ENCODE measurements at places on chromosomes 5 and 9.

GRCh38 chr9:78005231-78006002 is 26.2 kb downstream of the GNAQ start:
- H3K4me1 ChIP-seq, result peaks cover 3% of the 10 kb centered on the region
- H3K27ac ChIP-seq, result no peak overlapping the region
- no peak for DNase-seq

DNA sequence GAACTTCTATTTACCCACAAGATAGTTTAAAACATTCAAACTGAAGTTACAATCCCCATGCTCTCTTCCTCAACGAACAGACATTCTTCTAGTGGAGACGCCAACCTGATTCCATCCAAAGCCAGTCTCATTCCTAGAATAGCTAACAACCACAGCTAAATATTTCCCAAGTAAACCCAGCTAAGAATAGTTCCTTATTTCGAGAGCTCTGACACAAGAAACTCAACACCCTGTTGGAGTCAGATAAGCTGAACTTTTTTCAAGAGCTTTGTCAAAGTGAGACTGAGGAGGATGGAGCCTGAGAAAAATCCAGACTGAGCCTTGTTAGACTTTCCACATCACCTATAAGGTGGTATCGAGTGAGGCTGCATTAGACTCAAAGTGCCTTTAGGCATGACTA is 56.7 kb upstream of the RPS23 start:
- no peaks in the 10 kb centered on the region for H3K4me1 ChIP-seq
- no peaks in the 10 kb centered on the region for H3K27me3 ChIP-seq
- no peak overlapping the region for H3K4me3 ChIP-seq
- no peak for DNase-seq

DNA sequence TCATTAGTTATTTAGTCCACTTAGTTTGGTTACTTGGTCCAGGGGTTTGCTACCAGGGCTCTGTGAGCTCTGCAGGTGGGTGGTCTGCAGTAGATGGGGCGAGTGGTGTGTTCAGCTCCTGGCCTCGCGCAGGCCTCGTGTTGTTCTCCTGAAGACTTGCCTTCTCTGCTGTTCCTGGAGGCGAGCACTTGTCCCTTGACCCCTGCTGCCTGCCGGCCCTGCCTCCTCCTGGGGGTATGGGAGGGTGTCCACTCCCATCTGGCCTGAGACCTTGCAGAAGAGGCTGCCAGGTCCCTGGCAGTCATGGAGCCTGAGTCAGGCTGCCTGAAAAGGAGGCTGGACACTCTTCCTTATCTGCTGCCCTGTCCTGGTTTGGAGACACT is 137.0 kb downstream of the CACNA1B start:
- no peak overlapping the region for H3K27ac ChIP-seq
- H3K4me3 ChIP-seq, result no peak overlapping the region
- DNase-seq, result no peak
- H3K27me3 ChIP-seq, result no peaks in the 10 kb centered on the region
- no peaks in the 10 kb centered on the region for H3K4me1 ChIP-seq

- no peaks in the 10 kb centered on the region for H3K27me3 ChIP-seq
- no peaks in the 10 kb centered on the region for H3K36me3 ChIP-seq
- H3K27ac ChIP-seq, result no peak overlapping the region
- no peaks in the 10 kb centered on the region for H3K4me1 ChIP-seq
Measured at GRCh38 chr5:129652349-129653056, 95.4 kb upstream of the MINAR2 start.

- no peak overlapping the region for H3K27ac ChIP-seq
- no peaks in the 10 kb centered on the region for H3K4me1 ChIP-seq
- DNase-seq, result no peak
- H3K27me3 ChIP-seq, result peaks cover 4% of the 10 kb centered on the region
Measured at GRCh38 chr5:1637639-1638481, 114.1 kb upstream of the LPCAT1 start.

GRCh38 chr9:128372188-128372641 is 1.0 kb downstream of the URM1 start:
- H3K4me1 ChIP-seq, result peaks cover 15% of the 10 kb centered on the region
- H3K27me3 ChIP-seq, result no peaks in the 10 kb centered on the region
- peak overlapping the region; percentile 86 for H3K27ac ChIP-seq
- peak; percentile 35 for DNase-seq

GRCh38 chr5:137630972-137631370 is 104.9 kb downstream of the KLHL3 start:
- H3K4me3 ChIP-seq, result no peak overlapping the region
- H3K36me3 ChIP-seq, result no peaks in the 10 kb centered on the region
- H3K27ac ChIP-seq, result no peak overlapping the region
- H3K4me1 ChIP-seq, result no peaks in the 10 kb centered on the region

- no peak overlapping the region for H3K4me3 ChIP-seq
- H3K36me3 ChIP-seq, result no peaks in the 10 kb centered on the region
- no peak for DNase-seq
- no peak overlapping the region for H3K27ac ChIP-seq
- no peaks in the 10 kb centered on the region for H3K4me1 ChIP-seq
Measured at GRCh38 chr9:84207491-84207951, 133.0 kb downstream of the SLC28A3 start.

- no peak overlapping the region for H3K4me3 ChIP-seq
- no peaks in the 10 kb centered on the region for H3K4me1 ChIP-seq
- no peaks in the 10 kb centered on the region for H3K27me3 ChIP-seq
- no peaks in the 10 kb centered on the region for H3K36me3 ChIP-seq
- no peak for DNase-seq
Measured at GRCh38 chr5:105735704-105736103, 1935.0 kb downstream of the EFNA5 start.

GRCh38 chr5:73380041-73380440 is 68.5 kb downstream of the FOXD1 start:
- no peak overlapping the region for H3K4me3 ChIP-seq
- H3K27ac ChIP-seq, result no peak overlapping the region
- peaks cover 48% of the 10 kb centered on the region for H3K27me3 ChIP-seq

- H3K36me3 ChIP-seq, result no peaks in the 10 kb centered on the region
- H3K27ac ChIP-seq, result no peak overlapping the region
- no peak overlapping the region for H3K4me3 ChIP-seq
- H3K4me1 ChIP-seq, result no peaks in the 10 kb centered on the region
- DNase-seq, result no peak
Measured at GRCh38 chr9:112361601-112362000, 18.3 kb upstream of the HSDL2 start.

- no peak overlapping the region for H3K4me3 ChIP-seq
- H3K36me3 ChIP-seq, result no peaks in the 10 kb centered on the region
- H3K27me3 ChIP-seq, result no peaks in the 10 kb centered on the region
- no peak for DNase-seq
- no peak overlapping the region for H3K27ac ChIP-seq
Measured at GRCh38 chr5:19519448-19519847, 468.6 kb downstream of the CDH18 start.

DNA sequence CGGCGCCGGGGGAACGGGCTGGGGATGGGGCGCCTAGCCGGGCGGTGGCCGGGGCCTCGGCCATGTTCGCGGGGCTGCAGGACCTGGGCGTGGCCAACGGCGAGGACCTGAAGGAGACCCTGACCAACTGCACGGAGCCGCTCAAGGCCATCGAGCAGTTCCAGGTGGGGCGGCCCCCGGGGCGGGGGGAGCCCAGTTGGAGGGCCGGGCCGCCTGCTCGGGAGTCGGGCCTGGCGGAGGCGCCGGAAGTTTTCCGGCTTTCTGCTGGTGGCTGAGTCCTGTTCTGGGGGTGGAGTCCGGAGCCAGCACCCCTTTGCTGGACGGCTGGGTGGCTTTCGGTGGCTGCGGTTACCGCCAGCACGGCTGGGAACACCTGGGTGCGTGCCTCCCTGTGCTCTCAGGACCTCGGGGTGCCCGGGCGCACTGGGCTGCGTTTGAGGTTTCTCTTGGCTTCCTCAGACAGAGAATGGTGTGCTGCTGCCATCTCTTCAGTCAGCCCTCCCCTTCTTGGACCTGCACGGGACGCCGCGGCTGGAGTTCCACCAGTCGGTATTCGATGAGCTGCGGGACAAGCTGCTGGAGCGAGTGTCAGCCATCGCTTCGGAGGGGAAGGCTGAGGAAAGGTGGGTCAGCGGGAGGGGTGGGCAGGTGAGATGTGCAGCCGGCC is 454 bp downstream of the NELFB start:
- H3K27ac ChIP-seq, result peak overlapping the region; percentile 69
- peak; percentile 65 for DNase-seq
- peak overlapping the region; percentile 92 for H3K4me3 ChIP-seq
- peaks cover 11% of the 10 kb centered on the region for H3K4me1 ChIP-seq
- no peaks in the 10 kb centered on the region for H3K27me3 ChIP-seq
- H3K36me3 ChIP-seq, result no peaks in the 10 kb centered on the region

DNA sequence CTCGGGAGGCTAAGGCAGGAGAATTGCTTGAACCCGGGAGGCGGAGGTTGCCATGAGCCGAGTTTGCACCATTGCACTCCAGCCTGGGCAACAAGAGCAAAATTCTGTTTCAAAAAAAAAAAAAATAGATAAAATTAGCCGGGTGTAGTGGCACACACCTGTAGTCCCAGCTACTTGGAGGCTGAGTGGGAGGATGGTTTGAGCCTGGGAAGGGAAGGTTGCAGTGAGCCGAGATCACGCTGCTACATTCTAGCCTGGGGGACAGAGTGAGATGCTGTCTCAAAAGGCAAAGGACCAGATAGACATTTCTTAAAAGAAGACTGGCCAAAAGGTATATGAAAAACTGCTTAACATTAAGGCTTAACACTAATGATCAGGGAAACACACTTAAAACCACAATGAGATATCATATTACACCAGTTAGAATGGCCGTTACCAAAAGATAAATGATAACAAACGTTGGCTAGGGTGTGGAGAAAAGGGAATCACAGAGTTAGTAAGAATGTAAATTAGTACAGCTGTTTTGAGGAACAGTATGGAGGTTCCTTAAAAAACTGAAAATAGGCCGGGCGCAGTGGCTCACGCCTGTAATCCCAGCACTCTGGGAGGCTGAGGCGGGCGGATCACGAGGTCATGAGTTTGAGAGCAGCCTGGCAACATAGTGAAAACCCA is 10.1 kb upstream of the MARVELD2 start:
- H3K27me3 ChIP-seq, result no peaks in the 10 kb centered on the region
- H3K4me3 ChIP-seq, result no peak overlapping the region
- H3K27ac ChIP-seq, result no peak overlapping the region
- H3K4me1 ChIP-seq, result no peaks in the 10 kb centered on the region
- H3K36me3 ChIP-seq, result no peaks in the 10 kb centered on the region
- DNase-seq, result no peak

- no peaks in the 10 kb centered on the region for H3K27me3 ChIP-seq
- no peak overlapping the region for H3K4me3 ChIP-seq
- DNase-seq, result no peak
- no peak overlapping the region for H3K27ac ChIP-seq
- no peaks in the 10 kb centered on the region for H3K36me3 ChIP-seq
- no peaks in the 10 kb centered on the region for H3K4me1 ChIP-seq
Measured at GRCh38 chr9:14159440-14160216, 154.3 kb downstream of the NFIB start.

DNA sequence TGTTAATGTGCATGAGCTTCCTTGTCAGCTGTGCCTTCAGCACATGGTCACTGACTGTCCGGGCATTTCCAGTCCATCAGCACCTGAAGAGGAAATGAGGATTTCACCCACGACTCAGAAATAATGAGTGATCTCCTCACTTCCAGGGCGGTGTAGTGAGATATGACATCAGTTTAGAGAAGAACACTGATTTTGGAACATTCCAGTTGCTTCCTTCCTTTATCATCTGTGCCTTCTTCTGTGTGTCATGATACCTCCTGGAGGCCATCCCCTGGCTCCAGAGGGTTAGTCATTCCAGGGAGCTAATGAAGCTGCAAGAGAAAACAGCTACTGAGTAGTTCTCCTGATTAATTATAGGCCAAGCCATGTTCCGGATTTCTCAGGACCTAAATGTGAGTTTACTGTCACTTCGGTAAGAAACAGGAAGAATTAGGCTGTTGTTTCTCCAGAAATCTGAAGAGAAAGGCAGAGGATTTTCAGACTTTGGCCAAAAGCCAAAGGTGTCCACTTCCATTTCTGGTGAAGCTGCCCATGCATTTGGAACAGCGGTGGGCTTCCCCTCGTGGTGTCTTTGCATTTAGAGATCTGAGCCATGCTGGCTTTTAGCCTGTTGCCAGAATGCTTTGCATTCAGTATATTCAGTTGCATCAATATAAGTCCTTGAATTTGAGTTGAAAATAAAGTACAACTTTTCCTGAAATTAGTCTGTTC is 161.3 kb upstream of the OTULINL start:
- H3K4me3 ChIP-seq, result no peak overlapping the region
- H3K4me1 ChIP-seq, result no peaks in the 10 kb centered on the region
- no peaks in the 10 kb centered on the region for H3K27me3 ChIP-seq
- H3K27ac ChIP-seq, result no peak overlapping the region
- DNase-seq, result no peak

- no peaks in the 10 kb centered on the region for H3K27me3 ChIP-seq
- no peaks in the 10 kb centered on the region for H3K36me3 ChIP-seq
- DNase-seq, result no peak
- H3K27ac ChIP-seq, result no peak overlapping the region
- no peak overlapping the region for H3K4me3 ChIP-seq
- no peaks in the 10 kb centered on the region for H3K4me1 ChIP-seq
Measured at GRCh38 chr5:2579126-2579525, 172.4 kb downstream of the IRX2 start.

DNA sequence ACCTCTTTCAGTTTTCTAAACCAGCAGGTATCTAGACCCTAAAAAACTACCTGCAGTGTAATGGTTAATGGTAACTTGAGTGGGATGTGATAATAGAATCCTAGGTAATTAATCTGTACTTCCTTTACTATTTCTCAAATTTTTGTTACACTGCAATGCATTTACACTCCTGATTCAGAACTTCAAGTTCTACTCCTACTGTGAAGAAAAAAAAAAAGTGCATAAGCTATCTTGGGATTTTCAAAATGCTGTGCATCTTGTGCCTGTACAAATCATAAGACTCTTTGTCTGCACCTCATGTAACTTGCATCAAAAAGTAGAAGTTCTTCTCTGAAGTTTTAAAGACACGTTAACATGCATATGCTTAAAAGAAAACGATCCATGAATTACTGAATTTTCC is 554.1 kb downstream of the CETN3 start:
- H3K36me3 ChIP-seq, result no peaks in the 10 kb centered on the region
- no peak overlapping the region for H3K27ac ChIP-seq
- no peaks in the 10 kb centered on the region for H3K27me3 ChIP-seq
- DNase-seq, result no peak
- no peak overlapping the region for H3K4me3 ChIP-seq

DNA sequence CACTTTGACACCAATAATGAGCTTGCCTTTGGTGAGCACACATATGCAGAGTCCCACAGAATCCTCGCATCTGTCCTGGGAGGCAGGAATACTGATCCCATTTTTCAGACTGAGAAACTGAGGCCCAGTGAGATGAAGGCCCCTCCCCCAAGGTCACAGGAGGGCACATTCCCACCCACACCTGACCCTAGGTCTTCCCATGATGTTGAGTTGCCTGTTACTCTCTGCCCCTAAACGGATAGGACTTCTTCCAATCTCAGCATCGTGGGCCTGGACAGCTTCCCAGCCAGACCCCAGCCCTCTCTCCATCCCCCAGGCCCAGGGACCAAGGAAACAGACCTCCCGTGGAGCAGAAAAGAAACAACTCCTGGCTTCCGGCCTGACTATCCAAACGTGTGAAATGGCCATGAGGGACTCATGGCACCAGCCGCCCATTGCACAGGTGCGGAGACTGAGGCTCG is 877 bp downstream of the SH3GLB2 start:
- DNase-seq, result peak; percentile 42
- peaks cover 10% of the 10 kb centered on the region for H3K4me1 ChIP-seq
- H3K27me3 ChIP-seq, result no peaks in the 10 kb centered on the region
- no peaks in the 10 kb centered on the region for H3K36me3 ChIP-seq
- peak overlapping the region; percentile 93 for H3K4me3 ChIP-seq

All from colonic mucosa (tissue), 4 donors.